ENCODE measurements at places on chromosomes 7 and 10.

DNA sequence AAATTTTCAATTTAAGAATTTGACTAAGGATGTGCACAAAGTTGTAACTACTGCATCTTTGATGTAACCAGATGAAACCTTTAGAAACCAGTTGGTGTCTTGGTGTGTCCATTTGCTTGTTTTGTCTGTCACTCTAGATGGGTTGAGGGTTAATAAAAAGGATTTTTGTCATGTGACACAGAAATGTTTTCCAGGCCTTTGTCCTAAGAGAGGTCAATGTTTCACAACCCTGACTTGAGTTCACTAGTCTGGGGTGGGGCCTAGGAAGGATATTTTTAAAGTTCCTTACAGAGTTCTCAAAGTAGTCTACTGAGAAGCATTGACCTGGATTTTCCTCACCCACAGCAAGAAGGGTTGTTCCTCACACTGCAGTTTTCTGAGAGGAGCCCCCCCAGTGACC, 90.3 kb downstream of the HERPUD2 start:
- DNase-seq: no peak

DNA sequence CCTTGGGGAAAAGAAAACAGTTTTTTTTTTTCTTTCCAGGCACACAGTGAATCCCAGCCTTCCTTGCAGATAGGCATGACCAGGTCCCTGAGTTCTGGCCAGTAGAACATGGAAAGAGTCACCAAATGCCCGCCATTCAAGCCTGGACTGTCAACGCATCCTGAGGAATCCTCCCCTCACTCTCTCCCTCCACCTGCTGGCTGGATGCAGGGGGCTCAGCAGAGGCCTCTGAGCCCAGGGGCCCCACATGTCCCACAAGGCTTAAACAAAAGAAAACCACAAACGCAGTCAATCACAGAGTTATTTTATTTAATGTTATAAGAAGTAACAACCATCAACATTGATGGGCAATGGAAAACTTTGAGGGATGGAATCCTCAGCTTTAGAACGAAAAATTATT, 93.1 kb downstream of the JCAD start:
- DNase-seq: no peak

DNA sequence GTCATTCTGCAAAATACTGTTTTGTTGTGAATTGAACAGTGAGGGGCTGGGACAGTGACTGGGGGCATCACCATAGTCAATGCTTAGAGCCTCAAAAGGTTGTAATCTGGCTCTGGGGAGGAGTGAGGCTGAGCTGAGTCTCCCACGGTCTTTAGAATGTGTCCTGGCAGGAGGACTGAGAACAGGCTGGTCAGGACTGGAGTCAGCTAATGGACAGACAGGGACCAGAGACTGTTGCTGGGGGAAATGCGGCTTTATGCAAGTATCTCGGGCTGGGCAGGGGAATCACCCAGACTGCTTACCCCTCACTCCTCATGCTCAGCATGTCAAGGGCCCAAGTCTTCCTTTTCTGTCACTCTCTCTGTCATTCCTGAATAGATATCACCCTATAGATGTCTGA, 346.5 kb downstream of the TYW1 start:
- DNase-seq: no peak

- no peak for DNase-seq
Observed at GRCh38 chr10:90125456-90126255, 424.3 kb downstream of the KIF20B start.

GRCh38 chr10:129854796-129855705, 109.0 kb downstream of the EBF3 start:
- DNase-seq: no peak

DNA sequence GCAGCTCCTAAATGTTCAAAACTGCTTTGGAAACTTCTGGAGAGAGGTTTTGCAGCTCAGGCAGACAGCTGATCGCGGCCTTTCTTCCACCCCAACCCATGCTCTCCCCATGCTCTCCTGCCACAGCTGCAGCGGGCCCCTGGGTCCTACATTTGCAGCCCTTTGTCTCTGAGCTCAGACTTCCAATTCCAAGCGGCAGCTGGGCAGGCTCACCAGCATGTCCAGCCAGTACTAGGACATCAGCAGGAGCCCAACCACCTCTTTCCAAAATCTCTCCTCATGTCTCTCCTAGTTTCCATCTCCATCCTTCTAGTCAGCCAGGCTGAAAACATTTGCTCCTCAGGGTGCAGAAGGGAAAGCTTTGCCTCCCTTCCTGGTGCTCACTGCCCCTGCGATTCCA, 6.0 kb downstream of the LEP start:
- no peak for DNase-seq

DNA sequence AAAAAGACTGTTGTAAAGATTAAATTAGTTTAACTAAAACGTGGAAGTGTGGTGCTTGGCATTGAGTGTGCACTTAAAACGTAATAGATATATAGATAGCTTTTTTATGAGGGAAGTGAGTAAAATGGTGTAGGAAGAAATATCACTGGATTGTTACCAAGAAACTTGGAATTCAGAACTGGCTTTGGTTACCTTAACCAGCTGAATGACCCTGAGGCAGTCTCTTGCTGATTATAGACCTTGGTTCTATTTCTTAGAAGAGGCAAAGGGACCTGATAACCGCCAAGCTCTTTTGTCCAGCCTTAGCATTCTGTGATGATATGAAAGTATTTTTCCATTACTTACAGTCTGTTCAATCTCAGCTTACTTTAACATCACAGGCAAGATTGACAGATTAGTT, 3.8 kb downstream of the REEP3 start:
- no peak for DNase-seq

DNA sequence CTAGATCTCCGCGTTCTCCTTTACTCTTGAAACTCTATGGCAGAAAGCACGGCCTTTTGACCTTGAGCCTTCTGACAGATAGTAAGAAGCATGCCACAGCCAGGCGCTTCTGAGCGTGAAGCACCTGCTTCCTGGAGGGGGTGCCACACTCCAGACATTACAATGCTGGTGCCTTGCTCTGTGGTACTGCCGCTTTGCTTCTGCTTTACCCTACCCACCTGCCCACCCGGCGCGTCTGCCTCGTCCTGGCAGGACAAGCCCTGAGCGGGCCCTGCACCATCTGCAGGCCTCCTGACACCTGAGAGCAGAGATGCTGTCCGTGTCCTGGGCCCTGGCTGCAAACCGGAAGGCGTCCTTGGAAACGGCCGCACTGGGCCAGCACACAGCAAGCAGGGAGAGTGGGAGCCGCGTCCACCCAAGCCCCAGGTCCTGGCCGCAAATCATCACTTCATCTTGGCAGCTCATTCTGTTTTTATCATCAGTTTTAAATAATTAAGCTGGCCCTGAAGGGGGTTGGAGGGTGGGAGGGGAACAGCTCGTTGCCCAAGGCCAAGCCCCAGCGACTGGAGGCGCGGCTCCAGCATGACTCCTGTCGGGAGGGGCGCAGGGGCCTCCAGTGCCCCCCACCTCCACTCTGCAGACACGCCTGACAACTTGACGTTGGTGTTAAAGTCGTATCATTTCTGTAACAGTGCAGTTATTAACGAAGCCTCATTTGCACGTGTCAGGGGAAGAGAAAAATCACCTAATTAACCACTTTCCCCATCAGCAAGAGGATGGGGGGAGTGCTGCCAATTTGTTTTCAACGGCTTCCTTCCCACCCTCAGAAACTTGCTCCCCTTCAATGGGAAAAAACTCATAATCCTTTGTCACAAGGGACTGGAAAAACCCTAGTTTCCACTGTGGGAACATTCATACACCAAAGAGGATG, 132.2 kb downstream of the MAD1L1 start:
- no peak for DNase-seq

- DNase-seq: no peak
Observed at GRCh38 chr7:94760446-94761100, 104.6 kb upstream of the SGCE start.

DNA sequence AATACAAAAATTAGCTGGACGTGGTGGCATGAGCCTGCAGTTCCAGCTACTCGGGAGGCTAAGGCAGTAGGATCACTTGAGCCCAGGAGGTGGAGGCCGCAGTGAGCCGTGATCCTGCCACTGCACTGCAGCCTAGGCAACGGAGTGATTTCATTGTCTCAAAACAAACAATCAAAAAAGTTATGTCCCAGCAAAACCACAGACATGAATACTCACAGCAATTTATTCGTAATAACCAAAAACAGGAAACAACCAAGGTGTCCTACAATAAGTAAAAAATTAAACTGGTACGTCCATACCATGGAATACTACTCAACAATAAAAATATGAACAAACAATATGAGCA, 11.6 kb upstream of the CYTH3 start:
- no peak for DNase-seq

- DNase-seq: no peak
Observed at GRCh38 chr10:35448687-35449662, 112.7 kb downstream of the CCNY start.

DNA sequence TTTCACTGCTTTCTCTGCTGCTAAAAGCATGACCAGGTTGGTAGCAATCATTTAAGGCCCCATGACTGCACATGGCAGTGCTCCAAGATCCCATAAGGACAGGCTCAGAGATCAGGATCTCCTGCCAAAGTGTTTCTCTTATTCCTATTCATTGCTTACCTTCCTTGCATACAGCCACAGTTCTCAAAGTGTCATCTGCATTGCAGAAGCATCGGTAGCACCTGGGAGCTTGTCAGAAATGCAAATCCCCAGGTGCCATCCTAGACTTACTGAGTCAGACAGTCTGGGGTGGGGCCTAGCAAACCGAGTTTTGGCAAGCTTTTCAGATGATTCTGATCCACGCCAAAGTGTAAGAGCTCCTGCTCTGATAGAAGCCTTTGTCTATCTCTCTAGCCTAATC, 489.0 kb upstream of the AUTS2 start:
- DNase-seq: no peak

- no peak for DNase-seq
Observed at GRCh38 chr10:106479636-106480035, 684.9 kb downstream of the SORCS1 start.

DNA sequence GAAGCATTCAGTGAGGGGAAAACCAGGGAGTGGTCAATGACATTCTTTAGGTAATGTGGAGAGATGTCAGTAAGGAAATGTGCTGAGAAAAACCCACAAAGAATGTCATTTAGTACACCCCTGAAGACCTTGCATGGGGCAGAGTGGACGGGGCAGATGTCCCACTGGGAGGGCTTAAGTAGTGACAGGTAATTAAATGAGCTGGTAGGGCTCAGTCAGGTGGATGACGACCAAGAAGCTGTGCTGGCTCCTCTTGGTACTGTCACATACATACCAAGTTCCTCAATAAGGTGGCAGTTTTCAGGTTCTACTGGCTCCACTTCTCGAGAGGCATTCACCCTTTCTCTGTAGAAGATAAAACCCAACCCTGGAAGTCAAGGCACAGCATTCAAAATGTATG, 1.8 kb downstream of the PON3 start:
- no peak for DNase-seq

GRCh38 chr10:13759168-13759567, 172.4 kb downstream of the PRPF18 start:
- DNase-seq: no peak

- DNase-seq: no peak
Observed at GRCh38 chr10:99457813-99458212, 27.4 kb upstream of the GOT1 start.

Measured in NCI-H748 treated with DMSO at 0.1 percent for 48 hours (cell line).